Anterior cingulate cortex (tissue), 58 donors: ENCODE measurements at places on chromosomes 5 and 9.

DNA sequence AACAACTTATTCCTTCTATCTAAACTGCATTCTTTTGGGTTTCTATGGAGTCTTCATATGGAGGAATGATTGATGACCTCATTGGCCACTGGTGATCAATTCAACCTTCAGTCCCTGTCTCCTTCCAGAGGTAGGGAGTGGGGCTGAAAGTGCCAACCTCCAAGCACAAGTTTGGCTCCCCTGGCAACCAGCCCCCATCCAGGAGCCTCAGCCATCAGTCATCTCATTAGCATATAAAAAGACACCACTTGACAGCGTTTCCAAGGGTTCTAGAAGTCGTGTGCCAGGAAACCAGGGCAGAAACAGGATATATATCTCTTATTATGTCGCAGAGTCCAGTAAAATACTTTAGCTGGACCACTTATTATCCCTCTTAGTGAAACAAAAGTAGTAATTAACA is 9.8 kb downstream of the SLC31A2 start:
- DNase-seq, result no peak

DNA sequence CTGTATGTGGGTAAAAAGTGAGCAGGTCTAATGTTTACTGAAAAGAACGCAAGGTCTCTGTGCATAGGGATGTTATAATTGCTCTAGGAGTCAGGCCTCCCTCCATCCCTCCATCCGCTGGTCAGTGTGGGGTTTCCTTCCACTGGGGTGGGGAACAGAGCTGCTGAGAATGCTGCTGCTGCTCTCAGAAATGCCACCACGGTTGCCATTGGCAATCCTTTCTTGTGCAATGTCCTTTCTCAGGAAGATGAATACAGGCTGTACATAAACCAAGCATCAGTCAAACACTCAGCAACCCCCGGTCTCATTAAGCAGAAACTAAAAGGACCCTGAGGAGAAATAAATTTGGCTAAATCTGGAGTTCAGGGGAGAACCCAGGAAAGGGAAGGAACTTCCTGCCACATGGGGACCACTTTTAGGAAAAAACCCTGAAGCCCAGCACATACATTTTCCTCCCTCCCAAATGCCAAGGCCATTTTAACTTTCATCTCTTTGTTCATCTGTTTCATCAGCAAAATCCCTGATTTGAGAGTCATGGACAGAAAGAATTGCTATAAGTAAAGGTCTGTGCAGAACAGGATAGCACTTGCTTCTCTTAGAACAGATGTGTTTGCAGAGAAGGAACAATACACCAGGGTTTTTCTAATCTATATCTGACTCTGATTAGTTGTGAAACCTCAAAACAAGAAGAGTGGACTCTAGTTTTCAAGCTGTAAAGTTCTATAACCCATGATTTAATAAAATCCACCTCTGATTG is 70.4 kb upstream of the SLC1A3 start:
- DNase-seq, result no peak

DNA sequence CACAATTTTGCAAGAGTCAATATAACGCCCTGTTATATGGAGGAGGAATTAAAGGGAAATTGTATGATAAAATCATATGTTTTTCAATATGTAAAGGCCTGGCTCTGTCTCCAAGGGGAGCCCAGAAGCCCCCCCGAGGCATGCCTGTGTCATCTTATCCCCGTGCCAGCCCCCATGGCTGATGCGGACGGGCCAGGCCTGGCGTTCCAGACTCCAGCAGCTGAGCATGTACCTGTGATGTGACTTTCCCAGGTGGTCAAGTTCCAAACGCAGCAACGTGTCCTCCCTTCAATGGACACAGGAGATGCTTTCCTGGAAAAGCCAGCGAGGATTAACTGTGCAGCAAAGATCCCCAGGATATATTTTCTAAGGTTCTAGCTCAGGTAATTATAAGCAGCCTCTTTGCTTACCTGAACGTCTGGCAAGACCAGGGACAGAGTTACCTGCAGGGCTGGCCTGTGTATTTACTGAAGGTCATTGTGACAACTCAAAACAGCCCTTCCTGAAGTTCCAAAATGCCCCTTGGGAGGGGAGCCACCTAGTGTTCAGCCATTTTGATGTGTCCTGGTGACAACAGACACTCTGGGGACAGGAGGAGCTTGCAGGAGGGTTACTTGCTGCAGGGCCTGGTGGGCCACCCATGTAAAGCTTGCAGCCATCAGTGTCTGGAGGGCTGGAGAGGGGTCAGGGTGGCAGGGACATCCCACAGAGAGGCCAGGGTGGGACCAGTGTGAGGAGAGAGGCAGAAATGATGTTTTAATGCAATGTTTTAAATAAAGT is 53.3 kb upstream of the RNU6ATAC start:
- DNase-seq, result no peak

GRCh38 chr5:79518718-79519117 is 4.8 kb upstream of the HOMER1 start:
- no peak for DNase-seq

DNA sequence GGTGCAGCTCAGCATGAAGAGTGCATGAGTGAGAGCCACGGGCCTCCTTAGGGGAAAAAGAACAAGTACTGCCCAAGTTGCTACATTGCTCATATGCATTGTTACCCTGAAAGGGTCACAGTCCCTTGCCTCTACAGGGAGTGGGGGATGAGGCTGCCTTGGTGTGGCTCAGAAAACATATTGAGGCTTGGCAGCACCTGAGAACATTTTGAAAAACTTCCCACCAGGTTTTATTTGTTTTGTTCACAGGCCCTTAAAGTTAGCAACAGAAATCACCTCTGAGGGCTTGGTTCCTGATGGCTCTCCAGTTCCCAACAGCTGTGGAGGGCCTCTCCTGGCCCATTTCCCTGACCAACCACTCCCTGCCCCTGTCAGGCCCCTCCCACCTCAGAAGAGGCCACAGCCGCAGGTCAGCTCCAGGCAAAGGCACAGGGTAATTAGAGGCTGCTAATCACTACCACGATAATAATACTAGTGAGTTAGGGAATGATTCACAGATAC is 90.7 kb upstream of the ADRA1B start:
- DNase-seq, result no peak

DNA sequence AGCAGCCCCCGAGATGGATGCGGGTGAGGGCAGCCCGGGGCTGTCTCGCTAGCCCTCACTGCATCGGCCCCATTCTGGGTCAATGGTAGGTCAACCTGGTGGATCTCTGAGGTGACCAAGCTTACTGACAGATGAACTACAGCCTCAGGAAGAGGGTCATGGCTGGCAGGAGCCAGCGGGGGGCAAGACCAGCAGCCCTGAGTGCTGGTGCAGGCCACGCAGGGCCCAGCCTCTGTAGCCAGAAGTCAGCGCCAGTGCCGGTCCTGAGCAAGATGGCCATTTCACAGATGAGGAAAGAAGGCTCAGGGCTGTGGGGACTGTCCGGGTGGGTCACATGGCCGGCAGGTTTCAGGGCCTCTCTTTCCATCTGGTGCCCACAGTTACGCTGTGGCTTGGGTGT is 5.1 kb upstream of the DBH start:
- no peak for DNase-seq

DNA sequence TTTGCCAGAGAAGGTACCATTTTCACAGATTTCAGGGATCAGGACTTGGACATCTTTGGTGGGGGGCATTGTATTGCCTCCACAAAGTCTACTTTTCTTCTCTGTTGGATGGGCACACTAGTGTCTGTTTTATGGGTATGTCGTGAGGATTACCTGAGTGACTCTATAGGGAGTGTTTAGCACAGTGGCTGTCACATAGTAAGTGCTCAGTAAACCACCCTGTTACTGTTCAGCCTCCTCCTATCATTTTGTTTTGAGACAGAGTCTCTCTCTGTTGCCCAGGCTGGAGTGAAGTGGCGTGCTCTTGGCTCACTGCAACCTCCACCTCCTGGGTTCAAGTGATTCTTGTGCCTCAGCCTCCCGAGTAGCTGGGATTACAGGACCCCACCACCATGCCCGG is 2.4 kb upstream of the PRRC2B start:
- no peak for DNase-seq

DNA sequence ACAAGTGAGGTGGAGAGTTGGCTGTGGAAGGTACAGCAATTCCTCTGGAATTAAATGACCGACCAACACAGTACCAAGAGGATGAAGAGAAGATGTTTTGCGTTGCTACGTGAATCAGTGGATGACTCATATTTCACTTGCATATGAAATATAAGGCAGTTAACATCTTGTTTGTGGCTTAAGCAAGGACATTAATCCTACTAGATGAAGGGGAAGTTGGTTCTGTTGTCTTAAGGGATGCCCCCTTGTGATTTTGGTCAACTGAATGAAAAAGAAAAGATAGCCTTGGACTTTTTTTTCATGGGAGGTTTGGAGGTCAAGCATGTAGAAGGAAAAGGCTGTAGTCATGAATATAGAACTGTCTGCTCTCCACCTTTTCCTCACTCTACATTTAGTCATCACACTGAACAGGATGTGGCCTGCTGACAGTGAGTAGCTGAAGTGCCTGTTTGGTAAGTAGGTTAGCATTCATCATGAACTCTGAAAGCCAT is 33.9 kb downstream of the VLDLR start:
- DNase-seq, result no peak

- no peak for DNase-seq
Measured at GRCh38 chr5:173582216-173583111, 34.0 kb downstream of the BOD1 start.

DNA sequence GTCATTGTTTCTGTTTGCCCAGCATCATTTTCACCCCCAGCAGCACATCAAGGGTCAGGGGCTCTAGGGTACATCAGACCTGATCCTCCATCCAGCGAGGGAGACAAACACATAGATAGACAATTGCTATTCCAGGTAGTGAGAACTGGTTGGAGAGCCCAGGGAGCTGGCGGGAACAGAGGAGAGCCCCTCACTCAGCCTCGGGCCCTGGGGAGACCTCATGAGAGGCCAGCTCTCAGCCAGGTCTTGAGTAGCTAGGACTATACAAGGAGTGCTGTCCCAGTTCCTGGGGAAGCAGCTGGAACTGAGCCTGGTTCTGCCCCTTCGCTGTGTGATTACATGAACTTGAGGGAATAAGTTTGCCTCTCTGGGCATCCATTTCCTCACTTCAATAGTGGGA is 80.3 kb downstream of the HRH2 start:
- DNase-seq, result no peak

- DNase-seq, result no peak
Measured at GRCh38 chr9:92094655-92095054, 20.6 kb downstream of the SPTLC1 start.
